ENCODE measurements at places on chromosomes 1 and 21.
A peak's percentile ranks its signal among the peaks of the same experiment; 100 is the strongest.

GRCh38 chr1:37605806-37606474, 10.2 kb upstream of the GNL2 start:
- DNase-seq, result peak; percentile 10

- no peak for DNase-seq
Measured at GRCh38 chr1:34470401-34470800, 284.4 kb upstream of the GJB5 start.

DNA sequence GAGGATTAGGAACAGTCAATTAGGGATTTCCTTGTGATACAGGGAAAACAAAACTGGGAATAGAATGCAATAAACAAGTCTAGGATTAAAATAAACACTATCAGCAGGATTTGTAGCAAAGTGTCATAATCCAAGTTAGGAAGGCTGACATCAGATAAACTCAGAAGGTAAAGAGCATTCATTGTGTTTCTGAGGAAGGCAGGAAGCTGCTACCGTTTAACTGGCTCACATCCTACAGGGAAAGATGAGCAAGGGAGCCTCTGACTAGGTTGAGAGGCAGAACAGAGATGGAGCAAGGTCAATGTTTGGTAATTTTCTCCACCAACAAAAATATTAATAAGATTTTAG, 124.7 kb downstream of the POU2F1 start:
- no peak for DNase-seq

DNA sequence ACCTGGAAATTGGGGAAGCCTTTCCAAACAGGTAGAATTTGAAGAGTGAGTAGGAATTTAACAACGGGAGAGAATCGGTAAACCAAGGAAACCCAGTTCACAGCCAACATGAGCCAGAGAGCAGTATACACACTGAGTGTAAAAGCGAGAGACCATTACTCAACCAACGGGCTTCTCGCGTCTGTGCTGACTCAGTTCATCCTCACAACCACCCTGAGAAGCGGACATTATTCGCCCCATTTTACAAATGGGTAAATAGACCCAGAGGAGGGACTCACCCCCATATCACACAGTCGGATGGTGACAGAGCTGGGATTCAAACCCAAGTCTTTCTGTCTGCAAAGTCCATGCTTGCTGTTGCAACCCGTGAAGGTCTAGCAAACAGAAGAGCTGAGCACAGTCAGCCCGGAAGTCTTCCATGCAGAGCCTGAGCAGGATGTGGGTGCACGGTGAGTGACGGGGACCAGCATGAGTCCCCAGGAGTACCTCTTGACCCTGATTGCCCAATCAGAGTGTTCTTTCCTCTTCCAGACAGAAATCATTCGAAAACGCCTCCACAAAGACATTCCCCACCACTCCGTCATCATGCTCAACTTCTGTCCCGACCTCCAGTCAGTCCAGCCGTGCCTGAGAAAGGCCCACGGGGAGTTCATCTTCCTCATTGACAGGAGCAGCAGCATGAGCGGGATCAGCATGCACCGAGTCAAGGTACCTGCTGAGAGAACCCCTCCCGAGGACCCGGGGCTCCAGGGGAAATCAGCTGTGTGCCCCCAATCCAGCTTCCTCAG, 32.3 kb downstream of the VWA5B1 start:
- no peak for DNase-seq

DNA sequence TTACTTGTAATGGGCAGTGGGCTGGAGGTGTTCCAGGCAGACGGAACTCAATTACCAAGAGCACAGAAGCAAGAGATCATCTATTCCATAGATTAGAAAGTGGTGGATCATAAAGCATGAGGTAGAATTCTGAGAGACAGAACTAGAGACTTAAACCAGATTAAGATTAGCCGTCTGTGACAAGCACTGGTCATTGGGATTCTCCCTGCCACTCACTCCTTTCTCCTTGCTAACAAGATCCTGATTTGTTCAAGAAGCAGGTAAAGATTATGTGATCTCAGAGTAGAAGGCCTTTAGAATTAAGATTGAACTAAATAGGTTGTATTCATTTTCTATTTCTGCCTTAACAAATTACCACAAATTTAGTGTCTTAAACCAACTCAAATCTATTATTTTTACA, 1.5 kb upstream of the HSPA13 start:
- no peak for DNase-seq

- no peak for DNase-seq
Measured at GRCh38 chr1:111895469-111895868, 94.0 kb downstream of the KCND3 start.

DNA sequence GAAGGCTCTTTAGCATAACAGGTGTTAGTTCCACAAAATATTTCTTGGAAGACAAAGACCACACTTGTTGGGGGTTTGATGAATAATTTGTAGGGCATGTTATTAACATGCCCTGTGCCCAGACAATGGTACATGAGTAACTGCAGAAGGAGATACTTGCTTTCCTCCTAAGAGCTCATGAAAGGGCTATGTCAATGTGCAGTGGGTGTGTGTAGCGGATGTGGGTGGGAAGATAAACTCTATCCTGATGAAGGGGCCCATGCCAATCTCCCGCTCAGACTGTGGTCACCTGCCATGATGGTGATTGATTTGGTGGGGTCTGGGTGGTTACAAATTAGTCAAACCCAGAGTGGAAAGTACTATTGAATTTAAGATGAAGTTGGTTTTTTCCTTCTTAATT, 69.8 kb upstream of the DNAH14 start:
- no peak for DNase-seq

DNA sequence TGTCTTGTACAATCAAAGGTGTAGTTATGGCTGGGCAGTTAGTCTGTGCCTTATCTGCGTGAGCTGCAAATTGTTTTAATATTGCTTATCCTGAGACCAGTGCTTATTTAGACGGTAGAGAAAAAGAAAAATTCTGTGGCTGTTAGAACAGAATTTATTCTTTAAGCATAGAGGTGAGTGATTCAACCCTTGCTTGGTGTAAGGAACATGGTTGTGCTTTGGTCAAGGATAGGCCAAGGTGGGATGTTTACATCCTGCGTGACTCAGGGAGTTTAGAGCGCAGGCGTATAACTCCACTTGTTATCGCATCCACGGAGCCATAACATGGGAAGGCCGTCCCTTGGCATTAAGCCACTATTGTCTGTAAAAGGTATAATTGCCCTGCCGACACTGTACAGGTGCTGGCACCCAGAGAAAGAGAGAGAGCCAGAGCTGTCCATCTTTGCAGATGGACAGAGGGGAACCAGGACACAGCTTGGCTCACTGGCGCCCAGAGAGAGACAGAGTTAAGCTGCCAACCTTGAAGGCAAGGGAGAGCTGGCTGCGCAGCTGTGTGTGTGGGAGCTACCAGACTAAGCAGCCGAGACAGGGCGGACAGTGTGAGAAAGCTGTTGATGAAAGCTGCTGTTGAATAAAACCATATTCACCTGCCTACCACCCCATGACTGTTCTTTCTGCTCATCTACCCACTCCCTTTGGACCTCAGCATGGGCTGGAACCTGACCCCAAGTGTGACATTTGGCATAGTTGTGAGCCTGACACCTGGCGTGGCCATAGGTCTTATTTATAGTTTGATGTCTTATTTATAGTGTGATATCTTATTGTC, 200.4 kb downstream of the DYRK1A start:
- DNase-seq, result no peak

GRCh38 chr1:30665216-30666010, 58.0 kb downstream of the MATN1 start:
- no peak for DNase-seq

GRCh38 chr1:209094384-209094783, 489.1 kb upstream of the CAMK1G start:
- DNase-seq, result no peak

Measured in stromal cell of bone marrow (primary cell).